ENCODE measurements at places on chromosomes 12 and 14. TPM values are rescaled to one million over a fixed set of nuclear protein-coding genes. Genes with fewer than 3 reads are reported as not detected.

DNA sequence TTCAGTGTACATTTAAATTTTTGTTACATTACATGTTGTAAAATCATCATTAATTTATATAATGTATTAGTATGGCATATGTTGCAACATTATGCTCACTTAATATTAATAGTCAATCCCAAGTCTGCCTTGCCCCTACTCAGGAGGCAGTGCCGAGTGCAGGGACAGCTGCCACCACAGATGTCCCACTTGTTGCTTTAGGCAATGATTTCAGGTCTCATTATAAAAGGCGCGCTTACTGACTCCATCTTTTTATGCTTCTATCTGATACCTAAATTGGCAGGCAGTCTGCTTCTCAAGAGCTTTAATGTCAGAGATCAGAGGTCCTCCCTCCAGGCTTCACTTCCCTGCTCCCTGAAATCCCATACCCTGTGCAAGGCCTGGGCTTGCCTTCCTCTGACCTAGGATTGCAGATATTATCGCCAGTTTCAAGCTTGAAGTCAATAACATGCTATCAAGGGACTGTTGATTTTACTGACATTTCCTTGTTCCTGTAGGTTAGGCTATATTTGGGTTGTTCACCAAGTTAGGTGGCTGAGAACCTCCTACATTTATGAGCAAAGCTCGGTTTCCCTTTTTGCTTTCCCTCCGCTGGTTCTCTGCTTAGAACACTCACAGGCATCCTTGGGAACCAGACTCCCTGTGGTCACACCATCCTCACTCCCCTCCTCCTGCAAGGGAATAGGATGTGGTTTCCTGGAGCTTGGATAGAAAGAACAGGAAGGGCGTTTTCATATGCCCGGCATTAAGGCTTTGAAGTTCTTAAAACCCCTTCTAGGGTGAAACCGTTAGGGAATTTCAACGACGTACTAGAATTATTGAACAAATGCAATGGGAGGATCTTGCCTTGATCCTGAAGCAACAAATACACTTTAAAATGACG lies 208.4 kb upstream of the FKBP4 start:
- H3K4me3 ChIP-seq, result no peak overlapping the region
- no peaks in the 10 kb centered on the region for H3K36me3 ChIP-seq
- peaks cover 4% of the 10 kb centered on the region for H3K27me3 ChIP-seq
- H3K4me1 ChIP-seq, result peaks cover 6% of the 10 kb centered on the region

- H3K27me3 ChIP-seq, result no peaks in the 10 kb centered on the region
- H3K4me1 ChIP-seq, result no peaks in the 10 kb centered on the region
- no peak for DNase-seq
These were observed 644.2 kb downstream of the NOVA1 start for GRCh38 chr14:25953532-25954139.

- no peaks in the 10 kb centered on the region for H3K36me3 ChIP-seq
- no peak for DNase-seq
- H3K4me3 ChIP-seq, result no peak overlapping the region
- no peak overlapping the region for H3K27ac ChIP-seq
- H3K27me3 ChIP-seq, result peaks cover 13% of the 10 kb centered on the region
These were observed 13.2 kb upstream of the COL2A1 start for GRCh38 chr12:48017496-48017895.

DNA sequence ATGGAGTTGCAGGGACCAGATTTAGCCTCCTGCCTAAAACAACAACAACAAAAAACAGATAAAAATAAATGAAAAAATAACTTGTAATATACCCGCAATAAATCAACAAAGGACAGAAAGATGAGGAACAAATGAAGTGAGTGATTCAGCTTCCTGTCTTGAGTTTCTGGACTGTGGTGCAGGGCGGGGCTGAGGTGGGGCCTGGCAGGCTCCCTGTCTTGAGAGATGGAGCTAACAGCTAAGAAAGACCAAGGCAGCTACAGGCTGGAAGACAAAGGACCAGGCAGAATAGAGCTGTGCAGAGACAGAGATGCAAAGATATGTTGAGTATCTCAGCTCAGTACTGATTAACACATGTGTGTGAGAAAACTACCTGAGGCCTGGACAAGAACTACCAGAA lies 879.2 kb downstream of the AACS start:
- H3K36me3 ChIP-seq, result no peaks in the 10 kb centered on the region
- no peak overlapping the region for H3K4me3 ChIP-seq

GRCh38 chr12:107404981-107405380 lies 280.6 kb upstream of the PWP1 start:
- H3K4me3 ChIP-seq, result no peak overlapping the region
- H3K27me3 ChIP-seq, result no peaks in the 10 kb centered on the region
- H3K27ac ChIP-seq, result no peak overlapping the region
- H3K4me1 ChIP-seq, result no peaks in the 10 kb centered on the region
- no peak for DNase-seq
- H3K36me3 ChIP-seq, result no peaks in the 10 kb centered on the region

DNA sequence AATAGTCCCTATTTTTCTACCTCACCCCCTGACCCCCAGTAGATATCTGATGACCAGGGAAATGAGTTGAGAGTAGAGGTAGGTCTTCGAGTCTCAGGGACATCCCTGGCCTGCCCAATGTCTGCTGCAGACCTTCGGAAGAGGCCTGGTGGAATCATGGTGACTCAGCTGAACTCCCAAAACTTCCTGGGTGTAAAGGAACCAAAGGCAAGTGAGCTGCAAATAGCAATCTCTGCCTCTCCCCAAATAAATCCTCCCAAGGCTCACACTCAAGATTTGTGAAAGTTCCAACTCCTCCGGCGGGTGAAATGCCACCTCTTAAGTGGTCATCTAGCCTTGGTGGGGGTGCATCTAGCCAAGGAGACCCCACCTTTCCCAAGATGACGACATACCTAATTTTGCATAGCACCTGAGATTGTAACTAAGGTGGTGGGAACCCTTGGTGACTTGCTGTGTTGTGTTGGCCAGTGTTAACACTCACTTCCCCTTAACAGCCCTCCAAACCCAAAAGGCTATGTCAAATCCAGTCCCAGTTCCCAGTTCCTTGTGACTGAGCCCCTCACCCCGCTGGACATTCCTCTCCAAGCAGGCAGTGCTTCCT lies 6.3 kb downstream of the ZFP36L1 start:
- no peak for DNase-seq
- H3K4me1 ChIP-seq, result peaks cover 42% of the 10 kb centered on the region
- H3K27ac ChIP-seq, result peak overlapping the region; percentile 53
- no peaks in the 10 kb centered on the region for H3K27me3 ChIP-seq
- H3K36me3 ChIP-seq, result peaks cover 37% of the 10 kb centered on the region

GRCh38 chr12:67752226-67752732 lies 103.7 kb downstream of the DYRK2 start:
- no peak for DNase-seq
- no peaks in the 10 kb centered on the region for H3K27me3 ChIP-seq
- H3K4me1 ChIP-seq, result no peaks in the 10 kb centered on the region
- no peak overlapping the region for H3K27ac ChIP-seq
- no peak overlapping the region for H3K4me3 ChIP-seq

DNA sequence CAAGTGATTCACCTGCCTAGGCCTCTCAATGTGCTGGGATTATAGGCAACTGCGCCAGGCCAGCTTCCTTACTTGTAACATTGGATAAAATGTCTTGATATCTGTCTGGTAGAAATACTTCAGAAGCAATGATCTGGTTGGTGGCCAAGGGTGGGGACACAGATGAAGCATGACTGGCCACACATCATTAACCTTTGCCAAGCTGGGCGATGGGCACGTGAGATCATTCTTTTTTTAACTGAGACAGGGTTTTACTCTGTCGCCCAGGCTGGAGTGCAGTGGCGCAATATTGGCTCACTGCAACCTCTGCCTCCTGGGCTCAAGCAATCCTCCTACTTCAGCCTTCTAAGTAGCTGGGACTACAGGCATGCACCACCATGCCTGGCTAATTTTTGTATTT lies 31.1 kb downstream of the PLEKHH1 start:
- H3K27ac ChIP-seq, result no peak overlapping the region
- no peak for DNase-seq
- H3K4me1 ChIP-seq, result no peaks in the 10 kb centered on the region
- H3K4me3 ChIP-seq, result no peak overlapping the region
- H3K36me3 ChIP-seq, result no peaks in the 10 kb centered on the region

DNA sequence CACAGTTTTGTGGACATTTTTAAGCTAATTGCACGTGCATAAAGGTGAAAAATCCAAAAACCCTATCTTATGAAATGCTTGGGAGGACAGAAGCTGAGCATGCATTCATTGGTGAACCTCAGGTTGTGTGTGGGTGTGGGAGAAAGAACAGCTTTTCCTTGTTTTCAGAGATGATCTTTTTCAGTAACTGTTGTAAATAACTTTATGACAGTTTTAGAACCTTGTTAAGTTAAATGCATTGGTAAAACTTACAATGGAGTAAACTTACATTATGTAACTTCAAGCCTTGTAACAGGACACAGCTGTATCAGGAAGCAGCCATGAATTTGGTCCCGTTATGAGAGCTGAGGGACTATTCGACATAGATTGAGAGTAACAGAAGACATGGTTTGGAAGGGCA lies 587.4 kb downstream of the GALC start:
- no peak overlapping the region for H3K27ac ChIP-seq
- H3K27me3 ChIP-seq, result no peaks in the 10 kb centered on the region
- H3K4me1 ChIP-seq, result no peaks in the 10 kb centered on the region
- no peak for DNase-seq
- no peak overlapping the region for H3K4me3 ChIP-seq

GRCh38 chr12:452667-453210 lies 7.0 kb upstream of the B4GALNT3 start:
- H3K27me3 ChIP-seq, result peaks cover 4% of the 10 kb centered on the region
- H3K4me1 ChIP-seq, result no peaks in the 10 kb centered on the region
- peak; percentile 69 for DNase-seq
- H3K36me3 ChIP-seq, result no peaks in the 10 kb centered on the region

GRCh38 chr14:65790172-65790815 lies 377.8 kb downstream of the FUT8 start:
- no peaks in the 10 kb centered on the region for H3K27me3 ChIP-seq
- no peak overlapping the region for H3K4me3 ChIP-seq
- DNase-seq, result no peak
- no peak overlapping the region for H3K27ac ChIP-seq
- H3K36me3 ChIP-seq, result no peaks in the 10 kb centered on the region

GRCh38 chr12:64077922-64078321 lies 144.2 kb downstream of the KICS2 start:
- no peaks in the 10 kb centered on the region for H3K36me3 ChIP-seq
- H3K27ac ChIP-seq, result no peak overlapping the region
- no peaks in the 10 kb centered on the region for H3K27me3 ChIP-seq

GRCh38 chr14:104974146-104974541 lies 4.0 kb downstream of the AHNAK2 start:
- H3K27me3 ChIP-seq, result peaks cover 4% of the 10 kb centered on the region
- H3K4me3 ChIP-seq, result no peak overlapping the region
- H3K4me1 ChIP-seq, result peaks cover 68% of the 10 kb centered on the region
- H3K36me3 ChIP-seq, result no peaks in the 10 kb centered on the region

- no peaks in the 10 kb centered on the region for H3K27me3 ChIP-seq
- no peaks in the 10 kb centered on the region for H3K36me3 ChIP-seq
- DNase-seq, result no peak
- peaks cover 4% of the 10 kb centered on the region for H3K4me1 ChIP-seq
- H3K4me3 ChIP-seq, result no peak overlapping the region
- H3K27ac ChIP-seq, result no peak overlapping the region
These were observed 83.2 kb downstream of the SPPL3 start for GRCh38 chr12:120820884-120821510.

DNA sequence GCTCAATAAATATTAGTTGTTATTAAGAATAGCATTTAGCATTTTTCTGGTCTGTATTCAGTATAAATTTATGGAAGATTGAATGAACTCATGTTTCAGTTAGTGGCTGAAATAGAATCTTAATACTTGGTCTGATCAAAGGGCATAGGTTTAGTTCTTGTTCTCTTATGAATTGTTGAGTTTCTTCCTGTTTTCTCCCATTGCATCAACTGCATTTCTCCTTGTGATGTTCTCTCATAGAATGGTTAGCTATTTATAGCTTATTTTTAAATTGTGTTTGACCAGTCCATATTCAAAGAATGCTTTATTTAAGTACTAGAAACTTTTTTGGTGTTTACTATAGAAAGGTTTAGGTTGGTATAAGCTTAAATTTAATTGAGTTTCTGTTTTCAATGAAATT lies 29.8 kb downstream of the APAF1 start:
- H3K4me1 ChIP-seq, result no peaks in the 10 kb centered on the region
- no peak overlapping the region for H3K27ac ChIP-seq
- H3K36me3 ChIP-seq, result peaks cover 78% of the 10 kb centered on the region
- no peak for DNase-seq
- H3K27me3 ChIP-seq, result no peaks in the 10 kb centered on the region

DNA sequence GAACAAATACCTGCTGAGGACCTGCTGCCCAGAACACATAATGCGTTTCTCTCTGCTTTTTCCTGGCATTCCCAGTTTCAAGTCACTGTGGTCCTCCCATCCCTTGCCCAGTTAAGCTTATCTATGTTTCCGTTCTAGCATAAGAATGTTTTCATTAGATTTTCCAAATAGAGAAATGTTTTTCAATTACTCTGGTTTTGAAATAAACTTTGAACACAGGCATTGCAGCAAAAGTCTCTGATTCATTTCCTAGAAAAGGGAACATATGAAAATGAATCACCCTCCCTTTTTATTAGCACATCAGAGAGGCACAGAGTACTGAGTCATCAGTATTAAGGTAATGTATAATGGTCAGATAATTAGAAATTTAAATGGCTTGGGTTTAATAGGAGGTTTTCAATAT lies 201.1 kb upstream of the TMEM260 start:
- peaks cover 12% of the 10 kb centered on the region for H3K4me1 ChIP-seq
- H3K4me3 ChIP-seq, result no peak overlapping the region
- H3K36me3 ChIP-seq, result no peaks in the 10 kb centered on the region
- H3K27me3 ChIP-seq, result no peaks in the 10 kb centered on the region

DNA sequence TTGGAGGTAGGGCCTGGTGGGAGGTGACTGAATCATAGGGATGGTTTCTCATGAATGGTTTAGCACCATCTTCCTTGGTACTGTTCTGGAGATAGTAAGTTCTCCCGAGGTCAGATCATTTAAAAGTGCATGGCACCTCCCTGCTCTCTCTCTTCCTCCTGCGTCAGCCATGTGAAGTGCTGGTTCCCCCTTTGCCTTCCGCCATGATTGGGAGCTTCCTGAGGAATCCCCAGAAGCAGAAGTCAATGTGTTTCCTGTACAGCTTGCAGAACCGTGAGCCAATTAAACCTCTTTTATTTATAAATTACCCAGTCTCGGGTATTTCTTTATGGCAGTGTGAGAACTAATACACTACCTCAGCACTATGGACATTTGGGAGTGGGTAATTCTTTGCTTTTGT lies 4.8 kb upstream of the LGMN start:
- no peaks in the 10 kb centered on the region for H3K4me1 ChIP-seq
- no peak overlapping the region for H3K27ac ChIP-seq
- H3K4me3 ChIP-seq, result no peak overlapping the region

- DNase-seq, result no peak
- no peaks in the 10 kb centered on the region for H3K4me1 ChIP-seq
- peaks cover 33% of the 10 kb centered on the region for H3K27me3 ChIP-seq
- no peaks in the 10 kb centered on the region for H3K36me3 ChIP-seq
These were observed 421 bp downstream of the GLT1D1 start for GRCh38 chr12:128853600-128854197.

The REC8 gene
- 18.5 TPM for total RNA-seq

The NUP107 gene
- total RNA-seq, result 22.7 TPM

The SPIC gene
- total RNA-seq, result not detected

The SYNJ2BP gene
- total RNA-seq, result 42.3 TPM

The DIO2 gene
- total RNA-seq, result 1.0 TPM

The EIF2B1 gene
- 40.0 TPM for total RNA-seq

The SMOC1 gene
- 1.1 TPM for total RNA-seq

The RFX4 gene
- total RNA-seq, result not detected

The LMNTD1 gene
- total RNA-seq, result not detected

The C12orf54 gene
- total RNA-seq, result not detected

The KCNH3 gene
- total RNA-seq, result 0.90 TPM

The TEX52 gene
- not detected for total RNA-seq

The LHX5 gene
- total RNA-seq, result not detected

The KRT3 gene
- not detected for total RNA-seq

The KRT74 gene
- not detected for total RNA-seq

The GPR65 gene
- 7.7 TPM for total RNA-seq

The CELA1 gene
- not detected for total RNA-seq

Data from upper lobe of right lung (tissue), 1 donor.